ENCODE measurements at places on chromosomes 1 and 21. TPM values are rescaled to one million over a fixed set of nuclear protein-coding genes. Genes with fewer than 3 reads are reported as not detected.

The CLIC6 gene
- polyA plus RNA-seq, result 0.16 TPM

The PLD5 gene
- polyA plus RNA-seq, result 0.92 TPM

The MAP3K7CL gene
- not detected for polyA plus RNA-seq

The MYOG gene
- not detected for polyA plus RNA-seq

The PRKAA2 gene
- polyA plus RNA-seq, result 18.5 TPM

The TCHH gene
- 0.26 TPM for polyA plus RNA-seq

The CRYZ gene
- polyA plus RNA-seq, result 1.9 TPM

The MPL gene
- polyA plus RNA-seq, result not detected

The ADAMTS4 gene
- polyA plus RNA-seq, result not detected

The KIF14 gene
- polyA plus RNA-seq, result 0.69 TPM

The ABCA4 gene
- not detected for polyA plus RNA-seq

The TFAP2E gene
- polyA plus RNA-seq, result 7.6 TPM

The ELAPOR1 gene
- 18.8 TPM for polyA plus RNA-seq

The AMY2B gene
- polyA plus RNA-seq, result 48.1 TPM

The VPS13D gene
- 24.5 TPM for polyA plus RNA-seq

The LCE2A gene
- not detected for polyA plus RNA-seq

The GJB4 gene
- not detected for polyA plus RNA-seq

The OLIG2 gene
- polyA plus RNA-seq, result 0.84 TPM

The LENEP gene
- polyA plus RNA-seq, result 3.9 TPM

The NKAIN1 gene
- polyA plus RNA-seq, result 33.4 TPM

The C1QC gene
- polyA plus RNA-seq, result not detected

The CELA2A gene
- not detected for polyA plus RNA-seq

The CELA3B gene
- not detected for polyA plus RNA-seq

The FBLIM1 gene
- polyA plus RNA-seq, result 25.4 TPM

The CLEC20A gene
- polyA plus RNA-seq, result 0.78 TPM

The GPX7 gene
- 1.8 TPM for polyA plus RNA-seq

The KRTAP10-12 gene
- polyA plus RNA-seq, result not detected

The RGS8 gene
- 8.3 TPM for polyA plus RNA-seq
